ENCODE measurements at places on chromosomes 12 and 14.

- DNase-seq: no peak
Measured at GRCh38 chr12:23816394-23816851, 133.0 kb downstream of the SOX5 start.

DNA sequence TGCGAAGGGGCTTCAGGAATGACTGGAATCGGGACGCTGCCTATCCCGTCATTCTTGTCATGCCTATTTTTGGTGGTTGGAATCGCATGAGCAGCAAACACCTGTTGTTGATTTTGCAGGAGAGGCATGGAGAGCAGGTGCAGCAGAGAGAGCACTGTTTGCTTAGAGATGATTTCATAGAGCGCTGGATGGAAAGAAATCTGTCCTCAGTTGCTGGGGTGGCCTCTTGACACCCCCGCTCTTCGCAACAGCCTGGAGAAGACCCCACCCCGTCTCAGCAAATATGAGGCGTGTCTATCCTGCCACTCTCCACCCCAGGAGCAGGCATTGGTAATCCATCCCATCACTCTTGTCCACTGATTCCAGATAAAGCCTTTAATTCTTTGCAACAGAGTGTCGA lies 19.3 kb upstream of the NCOR2 start:
- DNase-seq: no peak

- DNase-seq: peak; percentile 69
Measured at GRCh38 chr14:34227834-34228649, 234.0 kb downstream of the SPTSSA start.

DNA sequence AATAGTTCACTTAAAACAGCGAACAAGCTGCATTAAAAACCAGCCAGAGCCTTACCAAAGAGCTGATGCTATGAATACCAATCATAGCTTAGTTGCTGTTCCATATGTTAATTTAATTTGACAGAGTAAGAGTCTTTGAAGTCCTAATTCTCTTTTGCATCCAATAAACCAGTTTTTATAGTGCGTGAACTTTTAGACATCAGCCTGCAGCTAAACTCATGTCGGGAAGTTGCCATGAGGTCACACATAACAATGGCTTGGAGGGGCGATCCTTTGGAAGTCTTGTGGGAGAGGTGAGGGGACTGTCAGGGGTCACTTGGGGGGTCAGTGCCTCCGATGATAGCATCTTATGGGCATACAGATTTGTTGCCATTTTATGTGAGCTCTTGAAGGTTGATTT lies 81.7 kb downstream of the HMGA2 start:
- DNase-seq: no peak

- peak; percentile 18 for DNase-seq
Measured at GRCh38 chr12:46983959-46984841, 95.2 kb upstream of the PCED1B start.

- peak; percentile 77 for DNase-seq
Measured at GRCh38 chr12:53234271-53234914, 2.4 kb upstream of the RARG start.

- no peak for DNase-seq
Measured at GRCh38 chr12:8648576-8649205, 13.9 kb downstream of the MFAP5 start.

GRCh38 chr12:130984183-130985058 lies 30.7 kb downstream of the ADGRD1 start:
- DNase-seq: no peak

DNA sequence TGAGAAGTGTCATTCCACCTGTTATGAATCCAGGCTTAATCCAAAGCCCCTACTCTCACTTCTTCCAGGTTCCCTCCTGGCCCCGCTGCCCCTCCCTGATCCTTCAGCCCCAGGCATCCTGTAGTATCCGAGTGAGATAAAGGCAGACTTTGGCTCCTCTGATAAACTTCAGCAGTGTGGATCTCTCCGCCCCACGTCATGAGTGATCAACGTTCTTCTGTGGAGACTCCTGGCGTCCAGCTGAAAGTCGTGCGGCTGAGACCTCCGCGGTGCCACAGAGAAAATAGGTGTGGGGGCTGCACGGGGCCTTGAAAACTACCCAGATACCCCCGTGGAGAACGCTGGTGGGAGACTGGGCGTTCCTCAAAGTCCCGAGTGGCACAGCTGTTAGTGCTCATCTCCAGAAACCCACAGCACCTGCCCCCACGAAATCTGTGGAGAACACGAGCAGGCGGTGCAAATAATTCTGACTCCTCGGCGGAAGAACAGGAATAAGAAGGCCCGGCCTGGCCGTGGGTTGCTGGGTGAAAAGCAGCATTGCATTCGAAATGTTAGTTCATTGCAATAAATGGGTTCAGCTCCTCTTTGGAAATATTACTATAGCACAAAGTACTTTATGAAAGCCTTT lies 180.0 kb upstream of the RGS6 start:
- DNase-seq: no peak

DNA sequence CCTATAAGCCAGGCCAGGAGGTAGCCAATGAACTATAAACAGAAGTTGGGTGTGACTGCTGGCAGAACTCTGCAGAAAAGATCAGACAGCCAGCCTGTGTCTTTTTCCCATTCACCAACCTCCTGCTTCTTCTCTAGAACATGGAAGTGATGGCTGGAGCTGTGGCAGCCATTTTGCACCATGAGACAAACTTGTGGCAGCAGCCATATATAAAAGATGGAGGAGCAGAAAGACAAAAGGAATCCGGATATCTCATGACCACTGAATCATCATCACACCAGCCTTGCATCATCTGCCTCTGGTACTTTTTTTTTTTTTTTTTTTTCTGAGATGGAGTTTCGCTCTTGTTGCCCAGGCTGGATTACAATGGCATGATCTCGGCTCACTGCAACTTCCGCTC lies 8.7 kb downstream of the BEGAIN start:
- no peak for DNase-seq

- peak; percentile 95 for DNase-seq
Measured at GRCh38 chr12:54259194-54260011, 20.5 kb downstream of the CBX5 start.

DNA sequence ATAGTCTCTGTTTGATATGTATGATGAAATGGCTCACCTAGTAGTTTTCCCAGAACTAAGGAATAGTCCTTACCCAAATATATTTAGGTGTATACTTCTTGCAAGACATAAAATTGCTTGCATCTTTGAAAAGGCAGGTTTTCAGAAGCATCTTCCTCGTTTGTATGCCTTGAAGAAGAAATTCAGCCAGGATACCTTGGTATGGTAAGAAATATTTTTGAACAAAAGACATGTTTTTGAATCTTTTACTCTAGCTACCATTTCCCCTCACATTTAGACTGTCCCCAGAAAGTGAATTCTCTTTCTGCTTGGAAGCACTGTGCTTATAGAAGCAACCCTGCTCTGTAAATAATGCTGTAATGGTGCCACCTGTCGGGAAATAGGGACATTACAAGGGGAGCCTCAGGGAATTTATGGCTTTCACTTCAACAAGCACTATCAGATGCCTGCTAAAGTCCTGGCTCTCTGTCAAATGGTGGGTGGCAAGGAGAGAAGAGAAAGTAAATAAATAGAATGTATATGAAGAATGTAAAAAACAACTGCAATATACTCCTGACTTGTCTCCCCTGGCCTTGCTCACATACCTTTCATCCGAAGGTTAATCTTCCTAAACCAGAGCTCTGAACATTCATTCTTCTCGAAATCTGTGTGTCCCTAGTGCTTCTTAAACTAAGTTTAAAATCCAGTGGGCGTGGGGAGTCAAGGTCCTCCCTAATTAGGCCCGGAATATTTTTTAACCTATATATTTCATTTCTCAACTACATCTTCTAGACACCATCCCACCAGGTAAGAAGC lies 6.1 kb downstream of the CCDC184 start:
- peak; percentile 66 for DNase-seq

GRCh38 chr12:86590296-86590695 lies 334.1 kb upstream of the MGAT4C start:
- no peak for DNase-seq

- peak; percentile 58 for DNase-seq
Measured at GRCh38 chr12:111438481-111438880, 32.8 kb downstream of the SH2B3 start.

DNA sequence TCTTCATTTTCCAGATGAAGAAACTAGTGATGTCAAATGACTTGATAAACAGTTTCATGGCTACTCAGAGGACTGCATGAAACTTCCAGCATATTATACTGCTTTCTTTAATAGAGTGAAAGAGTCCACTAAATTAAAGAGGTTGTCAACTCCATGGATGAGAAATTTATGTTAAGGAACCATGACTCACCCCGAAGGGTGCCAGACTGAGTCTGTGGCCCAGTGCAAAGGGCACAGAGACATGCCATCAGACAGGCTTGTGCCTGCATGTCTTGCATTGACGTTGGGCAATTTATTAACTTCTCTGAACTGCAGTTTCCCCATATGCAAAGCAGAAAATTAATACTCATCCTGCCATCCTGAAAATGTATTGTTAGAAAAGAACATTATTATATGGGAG lies 382.4 kb downstream of the APAF1 start:
- DNase-seq: no peak

GRCh38 chr12:34219046-34219770 lies 196.9 kb downstream of the ALG10 start:
- no peak for DNase-seq

DNA sequence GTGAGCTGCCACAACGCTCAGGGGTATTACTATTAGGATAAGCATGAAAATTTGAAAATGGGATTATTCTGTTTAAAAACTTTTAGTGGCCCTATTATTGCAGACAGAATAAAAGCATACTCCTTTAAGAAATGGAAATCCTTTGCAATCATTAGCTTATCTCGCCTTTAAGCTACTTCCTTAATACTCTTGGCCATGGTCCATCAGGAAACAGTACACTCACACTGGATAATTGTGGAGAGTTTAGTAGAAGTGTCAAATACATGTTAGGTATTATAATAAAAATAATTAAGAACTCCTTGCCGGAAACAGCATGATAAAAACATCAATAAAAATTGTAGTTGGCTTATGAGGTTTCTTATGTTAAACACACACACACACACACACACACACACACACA lies 100.4 kb upstream of the PPFIA2 start:
- no peak for DNase-seq

- DNase-seq: no peak
Measured at GRCh38 chr12:80698256-80698655, 9.2 kb upstream of the MYF6 start.

GRCh38 chr12:6182279-6182898 lies 17.8 kb upstream of the CD9 start:
- peak; percentile 69 for DNase-seq

DNA sequence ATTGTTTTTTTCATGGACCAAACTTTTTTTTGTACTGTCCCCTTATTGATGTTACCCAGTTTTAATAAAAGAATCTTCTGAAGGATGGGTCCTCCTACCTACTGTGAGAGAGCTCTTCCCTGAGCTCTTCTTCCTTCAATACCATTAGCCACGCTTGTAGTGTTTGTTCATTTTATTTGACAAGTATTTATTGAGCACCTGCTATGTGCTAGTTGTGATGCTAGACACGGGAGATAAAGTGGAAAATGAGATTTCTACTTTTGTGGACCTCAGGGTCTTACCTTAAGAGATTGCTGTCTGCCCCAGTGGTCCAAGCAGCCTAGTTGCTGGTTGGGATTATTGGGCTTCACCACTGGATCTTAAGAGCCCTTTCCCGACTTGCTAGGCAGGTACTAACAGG lies 3.2 kb upstream of the GPD1 start:
- DNase-seq: no peak

DNA sequence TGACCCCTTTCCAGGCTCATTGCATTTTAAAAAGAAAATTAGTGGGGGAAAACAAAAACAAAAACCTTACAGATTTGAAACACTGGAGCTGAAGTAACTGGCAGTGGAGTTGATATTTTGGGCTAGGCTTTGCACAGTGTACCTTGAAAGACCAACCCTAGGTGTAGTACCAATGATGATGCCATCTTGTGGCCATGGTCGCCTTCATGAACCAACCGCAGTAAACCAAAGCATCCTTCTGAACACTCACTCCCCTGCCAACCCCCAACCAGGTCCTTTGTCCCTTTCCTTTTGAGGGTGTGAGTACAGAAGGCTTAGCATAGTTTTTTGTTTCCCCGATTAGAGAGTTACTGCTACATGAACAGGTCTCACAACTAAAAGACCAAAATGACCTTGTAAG lies 5.9 kb downstream of the TOMM20L start:
- DNase-seq: no peak

DNA sequence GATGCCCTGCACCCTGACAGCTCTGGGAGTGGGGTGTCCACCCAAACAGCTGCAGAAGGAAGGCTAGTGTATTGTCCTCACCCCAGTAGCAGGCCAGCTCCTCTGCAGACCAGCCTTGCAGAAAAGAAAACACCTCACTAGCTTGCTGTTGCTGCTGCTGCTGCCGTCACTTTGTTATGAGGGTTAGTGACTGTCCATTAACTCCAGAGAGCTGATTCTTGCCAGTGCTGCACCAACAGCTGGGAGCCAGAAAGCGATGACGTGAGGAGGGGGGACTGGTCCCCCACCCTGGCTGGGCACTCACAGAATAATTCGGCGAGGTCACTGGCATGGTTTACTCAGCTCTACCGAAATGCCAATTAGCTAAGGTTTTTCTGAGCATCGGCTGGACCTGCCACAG lies 2.8 kb downstream of the SYNDIG1L start:
- no peak for DNase-seq

DNA sequence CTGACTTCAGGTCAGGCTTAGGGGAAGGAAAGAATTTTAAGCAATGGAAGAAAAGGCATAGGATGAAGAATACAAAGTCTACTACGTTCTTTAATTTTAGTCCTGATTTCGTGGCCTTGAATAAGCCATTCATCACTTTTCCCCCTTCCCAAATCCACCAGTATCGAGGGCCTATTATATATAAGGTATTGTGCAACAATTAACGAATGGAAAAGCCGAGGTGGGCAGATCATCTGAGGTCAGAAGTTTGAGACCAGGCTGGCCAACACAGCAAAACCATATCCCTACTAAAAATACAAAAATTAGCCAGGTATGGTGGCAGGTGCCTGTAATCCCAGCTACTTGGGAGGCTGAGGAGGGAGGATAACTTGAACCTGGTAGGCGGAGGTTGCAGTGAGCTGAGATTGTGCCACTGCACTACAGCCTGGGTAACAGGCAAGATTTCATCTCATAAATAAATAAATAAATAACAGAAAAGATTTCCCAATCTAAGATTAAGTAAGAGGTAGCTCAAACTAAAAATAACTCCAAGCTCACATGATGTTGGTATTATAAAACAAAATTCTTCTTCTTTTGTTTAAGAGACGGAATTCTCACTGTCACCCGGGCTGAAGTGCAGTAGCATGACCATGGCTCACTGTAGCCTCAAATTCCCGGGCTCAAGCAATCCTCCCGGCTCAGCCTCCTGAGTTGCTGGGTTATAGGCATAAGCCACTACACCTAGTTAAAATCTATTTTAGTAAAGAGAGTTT lies 58.3 kb upstream of the NR2C1 start:
- no peak for DNase-seq
